ENCODE measurements at places on chromosomes 7 and 10. TPM values are rescaled to one million over a fixed set of nuclear protein-coding genes. Genes with fewer than 3 reads are reported as not detected.

Gene INA
- not detected for total RNA-seq

- DNase-seq = no peak
These were observed 405.7 kb downstream of the INHBA start for GRCh38 chr7:41297166-41297565.

Gene PUS7
- 37.2 TPM for total RNA-seq

DNA sequence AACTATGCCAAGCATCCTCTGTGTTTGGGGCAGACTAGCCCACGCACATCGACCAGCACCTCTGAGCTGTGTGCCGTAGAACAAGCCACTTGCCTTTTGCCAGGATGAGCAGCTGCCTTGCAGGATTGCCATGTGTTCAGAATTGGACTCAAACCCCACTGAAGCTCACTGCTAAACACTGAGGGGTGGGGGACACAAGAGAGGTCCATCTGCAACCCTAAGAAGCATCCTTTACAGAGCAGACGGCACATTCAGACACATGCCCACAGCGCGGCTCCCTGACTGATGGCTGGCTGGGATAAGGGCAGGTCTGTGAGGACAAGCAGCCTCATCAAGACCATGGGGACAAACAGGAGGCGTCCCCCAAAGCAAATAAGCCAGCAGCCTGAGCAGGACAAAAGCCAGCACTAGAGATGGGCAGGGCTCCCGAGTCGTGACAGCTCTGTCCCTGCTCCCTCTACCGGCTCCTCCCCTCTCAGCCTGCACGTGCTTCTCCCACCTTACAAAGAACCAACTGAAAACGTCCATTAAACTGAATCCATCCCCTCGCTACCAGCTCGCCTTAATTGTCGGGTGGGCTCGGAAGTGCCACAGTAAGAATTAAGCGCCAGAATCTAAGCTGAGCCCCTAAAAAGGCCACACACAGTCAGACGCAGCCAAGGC, 114.2 kb downstream of the PRKAG2 start:
- no peak for DNase-seq

- no peak for DNase-seq
These were observed 89.7 kb upstream of the ZPBP start for GRCh38 chr7:50182759-50183158.

- no peak for DNase-seq
These were observed 18.7 kb downstream of the PRSS2 start for GRCh38 chr7:142789441-142789840.

DNA sequence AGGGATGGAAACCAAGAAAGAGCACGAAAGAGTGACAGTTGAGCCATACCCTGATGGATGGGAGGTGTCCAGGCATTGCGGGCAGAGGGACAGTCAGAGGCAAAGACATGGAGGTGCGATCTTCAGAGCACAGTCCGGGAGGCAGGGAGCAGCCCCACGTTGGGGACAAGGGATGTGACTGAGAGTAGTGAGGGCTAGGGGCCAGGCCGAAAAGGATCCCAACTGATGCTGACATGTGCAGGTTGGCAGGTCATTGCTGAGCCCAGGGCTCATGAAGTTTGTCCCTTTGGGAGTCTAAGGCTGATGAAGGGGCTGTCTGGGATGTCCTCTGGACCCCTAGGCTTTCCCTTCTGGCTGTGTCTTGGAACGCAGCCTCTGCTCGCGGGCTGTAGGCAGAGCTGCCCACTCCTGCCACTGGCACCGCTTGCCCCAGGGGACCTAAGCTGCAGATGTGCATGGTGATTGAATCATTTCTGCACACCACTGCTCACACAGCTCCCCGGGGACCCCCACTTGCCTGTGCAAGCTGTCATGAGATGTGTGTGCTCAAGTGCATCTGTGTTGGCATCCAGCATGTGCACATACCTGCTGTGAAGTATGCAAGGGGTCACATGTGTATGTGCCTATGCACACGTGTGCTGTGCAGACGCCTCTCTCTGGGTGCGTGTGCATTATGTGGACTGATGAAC, 125.1 kb downstream of the ZMIZ1 start:
- no peak for DNase-seq

GRCh38 chr7:28016297-28016696, 164.3 kb downstream of the JAZF1 start:
- DNase-seq = no peak

- no peak for DNase-seq
These were observed 177.0 kb upstream of the ZMIZ1 start for GRCh38 chr10:78891741-78892140.

DNA sequence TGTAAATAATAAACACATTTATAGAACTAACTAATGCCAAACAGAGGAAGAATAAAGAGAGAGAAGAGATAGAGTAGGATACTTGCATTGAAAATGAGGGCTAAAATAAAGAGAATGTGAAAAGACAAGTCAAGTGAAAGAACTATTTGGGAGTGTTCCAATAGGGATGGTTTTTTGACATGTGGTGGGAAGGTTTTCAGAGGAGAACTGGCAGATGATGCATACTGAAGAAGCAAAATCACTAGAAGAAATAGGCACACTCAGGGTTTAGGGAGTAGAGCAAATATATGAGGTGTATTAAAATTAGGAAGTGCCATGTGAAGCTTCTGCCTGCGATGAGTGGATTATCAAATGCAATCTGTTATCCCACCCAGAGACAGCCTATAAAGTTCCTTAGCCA, 744.8 kb downstream of the REEP3 start:
- no peak for DNase-seq

DNA sequence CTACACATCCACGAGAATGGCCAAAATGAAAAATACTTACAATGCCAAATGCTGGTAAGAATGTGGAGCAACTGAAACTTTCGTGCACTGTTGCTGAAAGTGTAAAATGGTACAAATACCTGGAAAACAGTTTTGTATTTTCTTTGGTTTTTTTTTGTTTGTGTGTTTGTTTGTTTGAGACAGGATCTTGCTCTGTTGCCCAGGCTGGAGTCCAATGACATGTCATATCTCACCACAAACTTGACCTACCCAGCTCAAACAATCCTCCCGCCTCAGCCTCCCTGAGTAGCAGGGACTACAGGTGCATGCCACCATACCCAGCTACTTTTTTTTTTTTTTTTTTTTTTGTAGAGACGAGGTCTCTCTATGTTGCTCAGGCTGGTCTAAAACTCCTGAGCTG, 35.6 kb upstream of the CAV2 start:
- no peak for DNase-seq

DNA sequence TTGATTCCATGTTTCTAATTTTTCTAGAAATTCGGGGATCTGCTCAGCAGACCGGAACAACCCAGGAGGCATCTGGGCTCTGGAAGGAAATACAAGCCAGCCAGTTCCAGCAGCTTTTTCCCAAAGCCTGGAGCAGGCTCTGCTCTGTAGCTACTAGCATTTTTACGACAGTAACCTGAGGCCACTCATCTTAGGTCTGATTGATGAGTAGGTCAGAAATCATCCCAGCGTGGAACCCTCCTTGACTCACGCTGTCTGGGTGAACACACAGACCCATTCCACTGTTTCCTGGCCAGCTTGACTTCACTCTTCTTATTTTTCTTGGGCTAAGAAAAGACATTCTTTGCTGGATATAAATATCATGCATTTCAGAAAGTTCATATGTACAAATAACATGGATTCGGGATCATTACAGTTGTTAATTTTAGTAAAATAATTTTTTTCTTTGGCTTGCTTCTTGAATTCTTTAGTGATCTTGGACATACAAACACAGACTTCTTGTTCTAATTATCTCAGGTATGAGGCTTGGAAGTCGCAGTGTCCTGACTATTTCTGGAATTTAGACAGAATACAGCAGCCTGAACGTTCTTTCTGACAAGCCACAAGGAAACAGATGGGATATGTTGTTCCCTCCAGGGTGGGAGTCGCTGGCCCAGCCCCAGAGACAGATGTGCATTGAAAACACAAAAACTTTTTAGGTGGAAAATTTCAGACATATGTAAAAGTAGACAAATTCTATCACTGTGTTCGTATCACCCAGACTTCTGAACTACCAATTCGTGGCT, 54.6 kb upstream of the PITRM1 start:
- DNase-seq = peak; percentile 79

GRCh38 chr7:601595-602340, 82.1 kb upstream of the PDGFA start:
- DNase-seq = no peak

- no peak for DNase-seq
These were observed 570 bp upstream of the ARF5 start for GRCh38 chr7:127587663-127588018.

All from PC-3 (cell line).